ENCODE measurements at places on chromosomes 6 and 20. TPM values are rescaled to one million over a fixed set of nuclear protein-coding genes. Genes with fewer than 3 reads are reported as not detected.

PARD6B gene
- 7.3 TPM for total RNA-seq

PROKR2 gene
- total RNA-seq = not detected

OLIG3 gene
- total RNA-seq = not detected

TSBP1 gene
- not detected for total RNA-seq

FGD2 gene
- 1.7 TPM for total RNA-seq

ADIG gene
- total RNA-seq = not detected

MAS1 gene
- not detected for total RNA-seq

OR2B6 gene
- not detected for total RNA-seq

LY6G5C gene
- total RNA-seq = 2.9 TPM

SCGN gene
- 1.1 TPM for total RNA-seq

ERGIC3 gene
- total RNA-seq = 152 TPM

Measured in heart left ventricle (tissue), 16 donors.